ENCODE measurements at places on chromosomes 13 and 19.

GRCh38 chr13:71306821-71307220 is 560.2 kb downstream of the DACH1 start:
- DNase-seq: no peak

- no peak for DNase-seq
Measured at GRCh38 chr13:22168437-22169190, 497.7 kb downstream of the FGF9 start.

GRCh38 chr13:20923272-20923671 is 20.7 kb upstream of the XPO4 start:
- no peak for DNase-seq

DNA sequence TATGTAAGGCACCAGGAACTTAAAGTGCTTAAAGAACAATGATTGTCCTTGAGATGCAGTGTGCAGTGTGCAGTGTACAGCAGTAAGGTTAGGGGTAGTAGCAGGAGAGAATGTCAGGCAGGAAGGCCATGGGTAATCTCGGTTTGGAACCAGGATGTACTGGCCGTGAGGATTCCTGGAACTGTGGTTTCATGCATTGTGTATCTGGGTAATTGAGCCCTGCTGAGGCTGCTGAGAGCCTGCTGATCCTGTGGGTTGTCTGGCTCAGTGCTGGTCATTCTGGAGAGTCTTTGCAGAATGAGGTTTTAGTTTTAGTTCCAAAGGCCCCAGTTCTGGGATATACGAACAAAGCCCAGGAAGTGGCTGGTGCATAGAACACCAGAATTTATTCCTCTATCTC is 71.0 kb downstream of the ZNF568 start:
- no peak for DNase-seq

- no peak for DNase-seq
Measured at GRCh38 chr19:35713904-35714495, 3.8 kb upstream of the KMT2B start.

DNA sequence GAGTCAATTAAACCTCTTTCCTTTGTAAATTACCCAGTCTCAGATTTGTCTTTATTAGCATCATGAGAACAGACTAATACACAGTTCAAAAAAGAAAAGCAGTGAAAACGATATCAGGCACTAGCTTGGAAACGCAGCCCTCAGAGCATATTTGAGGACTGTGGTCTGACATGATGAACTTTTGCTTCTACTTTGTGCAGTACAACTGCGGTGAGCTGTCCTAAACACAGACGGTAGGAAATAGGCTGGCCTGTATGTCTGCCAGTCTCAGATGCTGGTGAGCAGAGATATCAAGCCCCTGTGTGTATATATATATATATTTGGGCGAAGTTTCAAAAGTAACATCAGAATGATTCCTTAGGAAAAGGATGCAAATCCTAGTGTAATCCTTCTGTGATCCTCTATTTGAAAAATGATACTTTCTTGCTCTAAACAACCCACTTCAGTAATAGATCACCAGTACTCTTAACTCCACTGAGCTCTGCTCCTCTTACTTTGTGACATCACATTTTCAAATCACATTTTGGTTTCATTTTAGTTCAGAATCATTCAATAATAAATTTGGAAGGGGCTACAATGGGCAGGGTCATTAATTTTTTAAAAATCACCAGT is 74.4 kb downstream of the TNFRSF19 start:
- no peak for DNase-seq

DNA sequence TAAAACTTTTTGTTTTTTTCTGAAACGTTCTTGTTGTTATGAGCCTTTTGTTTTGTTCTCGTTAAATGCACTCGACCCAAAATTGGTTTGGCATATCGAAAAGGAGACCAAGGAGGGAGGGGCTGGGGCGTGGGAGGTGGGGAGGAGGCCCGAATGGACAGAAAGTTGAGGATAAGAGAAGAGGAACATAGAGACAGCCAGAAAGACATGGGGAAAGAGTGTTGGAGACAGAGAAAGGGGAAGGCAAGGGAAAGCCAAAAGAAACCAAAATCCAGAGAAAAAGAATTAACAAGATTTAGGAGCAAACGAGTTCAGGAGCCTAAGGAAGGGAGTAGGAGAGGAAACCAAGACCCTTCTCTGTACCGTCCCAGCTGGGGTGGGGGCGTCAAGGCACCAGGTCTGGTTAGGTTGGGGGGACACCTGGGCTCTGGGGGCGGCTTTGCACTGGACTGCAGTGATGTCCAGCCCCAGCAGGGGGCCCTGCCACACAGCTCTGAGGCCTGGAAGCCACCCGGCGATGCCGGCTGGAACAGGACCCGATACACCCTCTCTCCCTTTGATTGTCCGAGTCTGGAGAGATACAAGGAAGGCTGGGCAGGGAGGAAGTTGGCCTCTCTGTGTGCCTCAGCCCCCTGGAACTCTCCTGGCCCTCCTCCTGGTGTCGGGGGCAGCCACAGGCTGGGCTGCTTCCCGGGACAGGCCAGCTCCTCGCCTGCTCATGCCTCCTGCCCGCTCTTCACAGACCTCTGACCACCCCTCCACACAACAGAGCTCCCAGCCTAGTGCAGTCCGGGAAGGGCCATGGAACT is 11.6 kb upstream of the ASF1B start:
- peak; percentile 38 for DNase-seq

DNA sequence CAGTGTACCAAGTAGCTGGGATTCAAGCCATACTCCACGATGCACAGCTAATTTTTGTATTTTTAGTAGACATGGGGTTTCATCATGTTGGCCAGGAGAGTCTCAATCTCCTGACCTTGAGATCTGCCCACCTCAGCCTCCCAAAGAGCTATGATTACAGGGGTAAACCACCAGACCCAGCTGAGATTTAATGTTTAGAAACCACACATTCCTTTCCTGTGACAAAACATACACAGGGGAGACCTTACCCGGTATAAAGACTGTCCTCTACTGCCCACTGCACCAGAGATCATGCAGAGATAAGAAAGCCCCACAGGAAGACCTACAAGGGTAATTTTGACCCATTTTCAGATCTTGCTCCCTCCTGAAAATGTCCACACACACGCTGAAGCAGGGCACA is 22.8 kb upstream of the ZNF83 start:
- DNase-seq: no peak

GRCh38 chr13:70568571-70568970 is 460.3 kb upstream of the KLHL1 start:
- DNase-seq: no peak

- DNase-seq: no peak
Measured at GRCh38 chr19:2457394-2458037, 757 bp upstream of the LMNB2 start.

- no peak for DNase-seq
Measured at GRCh38 chr13:33015791-33016323, 366 bp upstream of the KL start.

DNA sequence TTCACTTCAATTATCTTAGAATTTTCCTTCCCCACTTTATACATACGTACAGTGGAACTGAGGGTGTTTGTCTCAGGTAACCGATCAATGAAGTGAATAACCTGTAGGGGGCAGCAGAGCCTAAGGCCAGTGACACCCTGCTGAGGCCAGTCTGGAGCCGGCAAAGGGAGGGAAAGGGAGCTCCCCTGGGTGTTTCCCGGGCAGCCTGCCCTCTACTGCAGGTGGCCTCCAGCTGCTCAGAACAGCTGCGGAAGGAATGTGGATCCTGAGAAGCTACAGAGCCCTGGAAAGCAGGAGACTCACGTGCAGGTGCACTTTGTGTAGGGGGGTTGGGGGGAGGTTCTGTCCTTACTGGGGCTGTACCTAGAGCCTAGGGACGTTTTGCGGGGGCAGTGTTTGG is 832 bp upstream of the ZNF491 start:
- peak; percentile 50 for DNase-seq

DNA sequence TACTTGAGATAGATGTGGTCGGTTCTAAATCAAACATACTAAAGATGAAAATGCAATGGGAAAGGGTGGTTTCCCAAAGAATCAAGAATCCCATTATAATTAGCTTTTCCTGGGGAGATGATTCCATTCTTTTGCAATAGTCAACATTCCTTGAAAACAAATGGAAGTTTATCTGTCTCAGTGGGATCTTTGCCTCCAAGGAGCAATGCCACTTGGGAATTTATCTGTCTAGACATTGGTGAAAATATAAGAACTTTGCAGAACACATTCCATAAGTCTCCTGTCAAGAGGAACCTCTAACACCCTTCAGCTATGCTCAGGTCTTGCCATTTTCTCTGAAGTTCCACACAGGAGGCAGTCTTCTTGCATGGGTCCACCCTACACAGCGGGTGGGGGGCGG is 152.5 kb downstream of the KCTD12 start:
- no peak for DNase-seq

DNA sequence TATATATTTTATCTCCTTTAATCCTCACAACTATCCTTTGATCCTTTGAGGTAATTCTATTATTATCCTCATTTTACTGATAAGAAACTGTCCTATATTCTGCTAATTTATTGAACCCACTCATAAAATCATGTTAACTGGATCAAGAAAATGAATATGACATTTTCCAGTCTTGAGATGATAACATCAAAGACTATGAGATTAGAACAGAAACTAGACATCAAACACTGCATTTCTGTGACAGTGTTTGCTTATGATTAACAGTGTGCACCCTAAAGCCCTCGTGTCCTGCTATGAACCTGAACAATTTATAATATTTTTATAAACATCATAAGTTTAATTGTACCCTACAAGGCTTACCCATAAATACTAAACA is 96.3 kb downstream of the TBC1D4 start:
- DNase-seq: no peak

DNA sequence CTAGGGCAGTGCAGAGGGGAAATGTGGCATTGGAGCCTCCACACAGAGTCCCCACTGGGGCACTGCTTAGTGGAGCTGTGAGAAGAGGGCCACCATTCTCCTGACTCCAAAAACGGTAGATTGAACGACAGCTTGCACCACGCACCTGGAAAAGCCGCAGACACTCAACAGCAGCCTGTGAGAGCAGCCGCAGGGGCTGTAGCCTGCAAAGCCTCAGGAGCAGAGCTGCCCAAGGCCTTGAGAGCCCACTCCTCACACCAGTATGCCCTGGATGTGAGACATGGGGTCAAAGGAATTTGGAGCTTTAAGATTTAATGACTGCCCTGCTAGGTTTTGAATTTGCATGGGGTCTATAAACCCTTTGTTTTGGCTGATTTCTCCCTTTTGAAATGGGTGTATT is 31.7 kb downstream of the NEK5 start:
- DNase-seq: no peak

GRCh38 chr13:102517959-102518358 is 78.8 kb upstream of the TPP2 start:
- no peak for DNase-seq

DNA sequence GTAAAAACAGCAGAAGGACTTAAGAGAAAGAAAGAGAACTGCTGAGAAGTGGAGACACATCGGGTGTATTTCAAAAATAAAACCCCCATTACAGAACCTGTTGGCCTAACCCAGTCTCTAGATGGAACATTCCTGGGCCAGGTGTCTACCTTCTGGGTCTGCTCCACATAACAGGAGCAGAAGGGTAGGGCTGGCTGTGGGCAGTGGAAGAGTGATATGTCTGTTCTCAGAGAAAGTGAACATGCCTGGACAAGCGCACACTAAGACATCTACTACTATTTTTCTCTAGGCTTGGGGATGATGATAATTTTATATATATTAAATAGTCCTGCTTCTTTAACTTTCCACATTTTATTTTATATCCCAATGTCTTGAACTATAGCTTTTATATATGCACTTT is 267.1 kb downstream of the TBC1D4 start:
- no peak for DNase-seq

- DNase-seq: no peak
Measured at GRCh38 chr19:39141929-39142328, 16.3 kb downstream of the PAK4 start.

GRCh38 chr13:106551751-106552150 is 16.2 kb downstream of the ARGLU1 start:
- DNase-seq: no peak

GRCh38 chr19:55158848-55159749 is 1.6 kb upstream of the TNNI3 start:
- no peak for DNase-seq

DNA sequence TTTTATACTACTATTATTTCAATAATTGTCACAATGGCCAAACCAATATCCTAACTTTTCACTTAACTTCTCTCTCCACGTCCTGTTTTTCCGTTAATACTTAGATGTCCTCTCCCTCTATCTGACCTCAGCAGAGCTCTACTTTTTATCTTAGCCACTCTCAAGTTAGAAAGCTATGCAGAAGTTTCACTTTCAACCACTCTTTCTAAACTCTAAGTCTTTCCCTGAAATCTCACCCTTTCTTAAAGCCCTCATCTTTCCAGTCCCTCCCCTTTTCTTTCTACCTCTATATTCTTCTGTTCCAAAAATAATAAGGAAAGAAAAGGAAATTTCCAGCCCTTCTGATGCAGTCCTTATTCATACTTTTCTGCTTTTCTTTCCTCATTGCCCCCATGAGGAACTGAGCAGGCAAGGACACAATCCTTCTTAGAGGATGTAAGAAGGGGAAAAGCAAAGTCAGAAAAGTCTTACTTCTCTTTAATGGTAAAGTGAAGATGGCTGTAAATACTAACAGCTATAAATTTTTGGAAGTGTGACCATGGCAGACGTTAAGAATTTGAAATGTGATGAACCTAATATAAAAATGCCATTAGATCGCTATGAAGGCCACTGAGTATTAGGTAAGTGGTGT is 23.0 kb downstream of the FAM216B start:
- no peak for DNase-seq

GRCh38 chr13:100630555-100630954 is 42.0 kb upstream of the GGACT start:
- no peak for DNase-seq

DNA sequence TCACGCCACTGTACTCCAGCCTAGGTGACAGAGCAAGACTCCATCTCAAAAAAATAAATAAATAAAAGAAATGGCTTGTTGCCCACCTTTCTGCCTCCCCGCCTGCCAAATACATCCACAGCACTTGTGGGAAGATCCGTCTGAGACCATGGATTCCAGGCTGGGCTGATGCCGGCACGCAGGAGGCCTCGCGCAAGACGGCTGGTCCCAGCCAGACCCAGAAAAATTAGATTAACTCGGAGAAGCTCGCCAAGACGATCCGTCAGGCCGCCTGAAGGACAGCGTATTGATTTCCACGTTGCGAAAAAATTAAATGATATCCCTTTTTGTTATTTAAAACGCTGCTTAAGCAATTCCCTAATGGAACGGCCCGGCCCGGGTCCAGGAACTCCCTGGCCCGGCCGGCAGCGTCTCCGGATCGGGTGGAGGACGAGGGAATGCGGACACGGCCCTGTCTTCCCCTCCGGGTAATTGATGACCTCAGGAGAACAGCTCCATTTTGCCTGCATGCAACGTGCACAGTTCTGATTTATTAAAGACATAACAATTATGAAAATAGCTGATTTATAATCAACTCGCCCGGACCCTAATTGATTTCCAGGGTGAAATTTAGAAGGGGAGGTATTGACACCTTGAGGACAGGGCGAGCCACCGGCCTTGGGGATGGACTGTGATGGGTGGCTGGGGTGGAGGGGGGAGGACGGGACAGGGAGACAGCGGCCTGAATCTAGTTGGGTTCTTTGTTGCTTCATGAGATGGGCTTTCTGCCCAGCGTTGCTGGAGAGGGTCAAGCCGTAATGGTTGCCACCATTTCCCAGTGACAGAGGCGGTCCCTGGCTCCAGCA is 52.1 kb downstream of the ZNRF4 start:
- no peak for DNase-seq

Measured in stimulated activated CD4-positive, alpha-beta T cell treated with anti-CD3 and anti-CD28 coated beads, Interleukin-15, amount 100 ng/mL, for 1 hour (primary cell).